ENCODE measurements at places on chromosomes 1 and 21.

- no peak for DNase-seq
Observed at GRCh38 chr1:47231301-47232186, 481 bp downstream of the TAL1 start.

- DNase-seq, result no peak
Observed at GRCh38 chr1:3207217-3207848, 138.3 kb downstream of the PRDM16 start.

GRCh38 chr1:115880981-115881672 lies 40.2 kb upstream of the NHLH2 start:
- no peak for DNase-seq

DNA sequence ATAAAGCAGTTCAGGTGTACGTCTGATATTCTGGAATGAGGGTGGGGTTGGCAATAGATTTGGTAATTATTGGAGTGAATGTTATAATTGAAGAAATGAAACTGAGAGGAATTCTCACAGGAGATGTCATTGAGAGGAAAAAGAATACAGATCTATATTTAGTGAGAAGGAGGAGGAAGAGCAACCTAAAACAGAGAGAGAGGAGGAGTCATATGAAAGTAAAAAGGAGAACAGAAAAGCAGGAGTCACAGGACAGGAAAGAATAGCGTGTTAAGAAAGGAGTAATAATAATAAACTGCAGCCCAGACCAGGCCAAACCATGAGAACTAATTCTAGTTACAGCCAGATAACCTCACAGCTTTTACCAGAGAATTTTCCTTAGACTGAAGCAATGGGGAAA lies 62.7 kb upstream of the MROH9 start:
- no peak for DNase-seq

DNA sequence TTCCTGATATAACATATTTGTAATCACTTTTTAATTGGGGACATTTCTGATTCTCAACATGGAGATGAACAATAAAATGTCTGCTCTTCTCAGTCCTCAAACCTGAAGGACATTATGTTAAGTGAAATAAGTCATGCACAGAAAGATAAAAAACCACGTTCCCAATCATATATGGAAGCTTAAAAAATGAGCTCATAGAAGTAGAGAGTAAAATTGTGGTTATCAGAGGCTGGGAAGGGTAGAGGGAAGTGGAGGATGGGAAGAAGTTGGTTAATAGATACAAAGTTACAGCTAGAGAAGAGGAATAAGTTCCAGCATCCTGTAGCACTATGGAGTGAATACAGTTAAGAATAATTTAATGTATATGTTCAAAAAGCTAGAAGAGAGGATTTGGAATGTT lies 1.5 kb upstream of the CD48 start:
- DNase-seq, result no peak

DNA sequence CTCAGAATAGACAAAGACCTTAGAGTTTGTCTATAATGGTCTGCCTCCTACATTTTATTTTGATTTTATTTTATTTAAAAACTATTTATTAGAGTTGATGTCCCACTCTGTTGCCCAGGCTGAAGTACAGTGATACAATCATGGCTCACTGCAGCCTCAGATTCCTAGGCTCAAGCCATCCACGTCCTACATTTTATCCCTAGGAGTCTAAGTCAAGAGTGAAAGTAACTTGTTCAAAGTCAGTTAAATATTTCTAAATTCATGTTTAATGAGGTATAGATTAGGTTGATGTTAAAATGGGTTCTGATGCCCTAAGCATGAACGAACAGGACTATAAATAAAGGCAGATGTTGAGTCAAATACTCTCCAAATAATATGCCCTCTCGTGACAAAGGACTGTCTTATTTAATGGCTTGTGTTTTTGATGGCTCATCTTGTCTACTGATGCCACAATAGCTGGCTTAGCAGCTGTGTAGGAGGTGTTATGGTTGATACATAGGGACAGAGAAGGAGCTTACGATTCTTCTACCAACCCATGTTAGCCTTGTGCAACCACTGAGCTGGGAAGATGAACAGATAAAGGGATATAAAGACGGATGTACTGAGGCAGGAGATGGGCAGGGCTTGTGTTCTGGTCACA lies 66.0 kb upstream of the CR1L start:
- DNase-seq, result no peak

- DNase-seq, result no peak
Observed at GRCh38 chr21:42406866-42407265, 3.2 kb downstream of the UBASH3A start.

DNA sequence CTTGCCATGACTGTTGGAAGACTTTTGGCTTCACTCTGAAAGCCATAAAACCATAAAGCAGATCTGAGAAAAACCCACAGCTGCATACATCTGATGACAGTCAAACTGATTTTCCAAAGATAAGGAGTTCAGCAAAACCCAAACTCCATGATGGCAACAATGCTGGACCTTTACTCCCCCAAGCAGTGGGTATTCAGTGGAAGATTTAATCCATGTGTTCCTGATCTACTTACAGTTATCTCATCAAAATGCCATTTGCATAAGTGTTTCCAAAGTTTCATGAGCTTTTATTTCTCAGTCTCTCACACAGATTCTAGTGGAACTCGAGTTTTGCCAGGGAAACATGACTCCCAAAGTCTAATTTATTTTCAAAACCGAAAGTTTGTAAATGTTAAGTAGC lies 184.9 kb downstream of the ZC3H11B start:
- no peak for DNase-seq

DNA sequence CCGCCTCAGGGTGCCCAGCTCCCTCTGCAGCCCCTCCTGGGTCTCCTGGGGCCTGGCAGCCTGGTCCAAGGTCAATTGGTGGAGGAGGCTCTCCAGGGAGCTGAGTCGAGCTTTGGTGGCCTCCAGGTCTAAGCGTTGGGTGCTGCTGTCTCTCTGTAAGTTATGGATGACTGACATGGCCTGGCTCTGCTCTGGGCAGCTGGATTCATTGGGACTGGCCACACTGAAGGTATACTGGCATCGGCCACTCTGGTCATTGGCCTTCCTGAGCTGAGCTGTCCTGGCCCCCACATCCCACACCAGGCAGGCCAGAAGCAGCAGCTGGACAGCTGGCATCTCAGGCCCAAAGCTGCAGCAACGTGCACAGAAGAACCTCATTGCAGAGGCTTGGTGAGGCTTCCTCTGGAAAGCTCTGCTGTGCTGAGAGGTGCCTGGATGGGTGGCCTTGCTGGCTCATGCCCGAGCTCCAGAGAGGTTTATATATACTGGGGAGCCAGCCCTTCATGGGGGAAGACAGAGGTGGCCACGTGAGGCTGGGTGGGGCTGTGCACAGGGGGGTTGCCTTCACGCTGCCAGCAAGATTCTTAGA lies at the start of gene MYOC:
Gene MYOC (minus strand): TSS at position 455 of the 589 bp plus-strand sequence. CDS start 77 bp downstream, at position 378.
- no peak for DNase-seq

- DNase-seq, result no peak
Observed at GRCh38 chr1:156464825-156465452, 35.6 kb downstream of the MEF2D start.

- DNase-seq, result no peak
Observed at GRCh38 chr1:170518965-170519364, 13.0 kb upstream of the GORAB start.

- DNase-seq, result no peak
Observed at GRCh38 chr1:109771712-109772657, 8.3 kb upstream of the EPS8L3 start.

GRCh38 chr1:192011525-192011924 lies 146.7 kb upstream of the RGS18 start:
- no peak for DNase-seq
